ENCODE measurements at places on chromosomes 1 and 21.

DNA sequence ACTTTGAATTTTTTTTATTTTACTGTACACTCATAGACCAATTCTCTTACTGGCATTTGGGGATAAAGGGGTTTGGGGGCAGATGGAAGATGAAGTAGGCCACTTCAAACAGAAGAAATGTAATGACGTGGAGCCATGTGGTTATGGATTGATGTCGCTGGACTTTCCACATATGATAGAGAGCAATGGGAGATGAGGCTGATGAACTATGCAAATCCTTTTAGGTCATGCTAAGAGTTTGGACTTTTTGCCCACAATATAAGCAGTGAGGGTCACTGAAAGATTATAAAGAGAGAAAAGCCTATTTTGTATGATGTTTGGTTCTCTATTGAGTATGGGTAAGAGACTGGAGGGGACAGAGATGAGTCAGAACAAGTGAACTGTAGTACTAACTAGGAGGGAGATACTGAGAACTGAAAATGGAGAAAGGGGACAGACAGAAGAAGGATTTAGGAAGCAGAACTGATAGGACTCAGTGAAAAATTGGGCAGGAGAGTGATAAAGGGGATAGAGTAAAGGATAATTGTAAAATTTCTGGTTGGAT is 9.2 kb downstream of the C1orf21 start:
- DNase-seq: no peak

DNA sequence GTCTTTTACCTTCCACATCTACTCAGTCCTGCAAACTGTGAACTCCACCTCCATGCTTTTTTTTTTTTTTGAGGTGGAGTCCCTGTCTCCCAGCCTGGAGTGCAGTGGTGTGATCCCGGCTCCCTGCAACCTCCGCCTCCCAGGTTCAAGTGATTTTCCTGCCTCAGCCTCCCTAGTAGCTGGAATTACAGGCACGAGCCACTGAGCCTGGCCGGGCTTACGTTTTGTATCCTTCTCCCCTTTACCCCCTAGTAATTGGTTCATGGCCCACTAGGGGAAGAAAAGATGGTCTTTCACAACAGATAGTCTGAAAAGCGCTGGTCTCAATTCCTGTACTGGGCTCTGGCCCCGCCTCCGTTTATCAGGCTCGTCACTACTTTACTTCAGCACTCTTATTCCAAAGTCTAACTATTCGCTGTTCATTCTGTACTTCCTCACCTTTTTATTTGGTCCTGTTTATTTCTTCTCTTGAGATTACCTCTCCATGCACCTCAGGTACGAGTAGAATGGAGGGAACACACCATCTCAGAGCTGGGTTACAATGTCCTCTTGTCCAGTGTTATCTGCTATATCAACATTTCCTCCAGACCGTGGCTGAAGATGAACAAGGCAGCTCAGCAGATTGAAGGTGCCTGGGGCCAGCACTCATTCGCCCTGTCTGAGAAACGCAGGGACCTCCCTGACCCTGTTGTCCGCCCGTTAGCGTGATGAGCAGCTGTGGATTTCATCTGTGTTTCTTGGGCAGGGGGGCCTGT is 16.2 kb downstream of the CNST start:
- DNase-seq: no peak

DNA sequence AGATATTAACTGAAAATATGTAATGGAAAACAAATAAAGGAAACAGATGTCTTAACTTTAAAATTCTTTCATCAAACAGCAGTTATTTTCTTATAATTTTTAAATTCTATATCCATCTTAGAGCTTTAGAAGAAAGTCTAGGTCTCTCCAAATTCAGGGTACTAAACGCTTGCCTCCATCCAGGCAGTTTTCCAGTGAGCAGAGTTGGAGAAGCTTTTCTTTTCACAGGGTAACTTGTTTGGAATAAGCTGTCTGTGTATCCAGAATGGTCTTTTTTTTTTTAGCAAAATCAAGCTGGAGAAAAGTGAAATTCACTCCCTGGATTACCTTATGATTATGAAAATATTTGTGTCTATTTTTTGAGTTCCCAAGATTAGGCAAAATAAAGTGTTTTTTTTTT is 88.6 kb downstream of the DDAH1 start:
- no peak for DNase-seq

DNA sequence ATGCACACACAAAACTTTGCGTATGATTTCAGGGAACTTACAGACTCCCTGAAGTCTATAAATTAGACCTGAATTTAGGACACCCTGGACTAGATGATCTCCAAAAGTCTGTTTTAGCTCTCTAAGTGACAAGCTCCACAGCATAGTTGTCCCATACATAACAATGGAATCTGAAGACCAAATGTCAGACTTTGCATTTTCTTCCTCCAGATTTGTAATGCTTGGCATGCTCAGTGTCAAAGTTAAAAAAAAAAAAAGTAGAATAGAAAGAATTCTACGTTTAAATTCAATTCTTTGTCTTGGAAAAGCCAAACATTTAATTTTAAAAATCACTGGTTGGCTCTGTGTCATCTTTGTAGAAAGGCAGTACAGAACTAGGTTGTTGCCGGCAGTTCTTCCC is 66.7 kb downstream of the OLFML2B start:
- DNase-seq: no peak

- no peak for DNase-seq
These were observed 25.8 kb downstream of the STYXL2 start for GRCh38 chr1:167119696-167120095.

DNA sequence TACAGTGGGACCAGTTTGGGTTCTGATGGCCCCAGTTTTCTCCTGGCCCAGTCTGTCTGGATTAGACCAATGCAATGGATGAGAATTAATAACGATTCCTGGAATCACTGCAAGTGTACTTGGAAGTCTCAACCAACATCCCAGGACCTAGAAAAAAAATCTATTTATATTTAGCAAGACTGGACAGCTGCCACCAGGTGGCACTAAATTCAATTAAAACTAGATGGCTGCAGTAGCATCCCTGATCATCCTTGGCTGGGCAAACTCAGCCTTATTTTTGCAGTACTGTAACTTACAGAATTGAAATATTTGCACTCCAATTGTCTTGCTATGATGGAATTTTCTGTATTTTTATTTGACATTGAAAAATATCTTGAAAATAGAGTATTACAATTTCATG is 165.7 kb downstream of the NCAM2 start:
- peak; percentile 7 for DNase-seq

DNA sequence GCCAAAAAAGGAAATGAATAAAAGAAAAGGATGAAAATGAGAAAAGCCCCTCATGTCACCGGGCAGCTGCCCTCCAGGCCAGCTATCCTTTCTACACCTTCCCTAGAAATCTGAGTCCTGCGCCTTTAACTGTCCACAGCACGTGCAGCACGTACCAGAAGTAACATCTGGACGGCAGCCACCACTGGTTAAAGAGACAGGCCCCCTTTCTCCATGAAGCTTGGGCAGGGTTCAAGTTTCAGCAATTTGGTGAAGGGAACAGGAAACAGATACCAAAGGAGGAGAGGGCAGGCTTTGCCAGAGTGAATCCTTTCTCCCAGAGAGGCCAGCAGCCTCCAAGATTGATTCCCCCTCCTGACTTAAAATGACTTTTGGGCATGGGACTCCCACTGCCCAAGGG is 3.6 kb upstream of the KIAA2013 start:
- no peak for DNase-seq

- DNase-seq: no peak
These were observed 39.5 kb upstream of the ZNF124 start for GRCh38 chr1:247211339-247211738.

- DNase-seq: no peak
These were observed 5.6 kb downstream of the WRAP73 start for GRCh38 chr1:3644273-3644672.

DNA sequence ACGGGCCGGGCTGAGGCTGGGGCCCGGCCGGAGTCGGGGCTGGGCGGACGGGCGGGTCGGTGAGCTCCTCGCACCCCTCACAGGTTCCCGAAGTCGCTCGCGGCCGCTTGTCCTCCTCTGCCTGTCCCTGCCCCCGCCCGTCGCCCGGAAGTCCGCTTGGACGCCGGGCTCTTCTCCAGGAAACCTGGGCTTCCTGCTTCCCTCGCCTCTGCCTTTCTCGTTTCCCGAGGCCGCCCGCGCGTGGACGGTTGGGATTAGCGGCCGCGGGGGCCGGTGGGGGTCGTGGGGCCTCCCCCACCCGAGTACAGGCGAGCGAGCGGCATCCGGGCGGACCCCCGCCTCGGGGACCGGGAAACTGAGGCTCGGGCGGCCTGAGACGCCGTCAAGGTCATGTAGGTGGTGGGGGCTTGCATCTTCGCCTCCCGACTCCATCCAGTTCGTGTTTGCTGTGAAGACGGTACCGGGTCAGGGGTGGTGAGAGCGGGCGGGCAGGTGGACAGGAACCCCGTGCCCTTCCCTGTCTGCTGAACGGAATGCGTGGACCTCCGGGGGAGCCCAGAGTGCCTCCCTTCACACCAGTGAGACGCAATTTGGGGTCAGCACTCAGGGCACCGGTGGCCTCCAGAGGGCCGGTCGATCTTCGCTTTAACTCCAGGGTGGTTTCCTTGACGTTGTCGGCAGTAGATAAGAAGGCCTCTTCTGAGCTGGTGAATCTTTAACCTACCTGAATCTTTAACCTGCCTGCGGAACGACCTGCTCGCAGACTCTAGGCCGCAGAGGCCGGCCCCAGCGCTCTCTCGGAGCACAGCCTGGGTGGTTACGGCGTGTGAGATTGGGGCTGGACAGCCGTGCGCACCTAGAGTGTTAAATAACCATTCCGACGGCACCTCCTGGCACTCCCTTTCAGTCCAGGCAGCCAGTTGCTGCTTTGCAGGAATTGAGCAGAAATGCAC is 686 bp downstream of the ARF1 start:
- peak; percentile 33 for DNase-seq

- no peak for DNase-seq
These were observed 1.6 kb downstream of the SLC25A34 start for GRCh38 chr1:15737324-15738319.

DNA sequence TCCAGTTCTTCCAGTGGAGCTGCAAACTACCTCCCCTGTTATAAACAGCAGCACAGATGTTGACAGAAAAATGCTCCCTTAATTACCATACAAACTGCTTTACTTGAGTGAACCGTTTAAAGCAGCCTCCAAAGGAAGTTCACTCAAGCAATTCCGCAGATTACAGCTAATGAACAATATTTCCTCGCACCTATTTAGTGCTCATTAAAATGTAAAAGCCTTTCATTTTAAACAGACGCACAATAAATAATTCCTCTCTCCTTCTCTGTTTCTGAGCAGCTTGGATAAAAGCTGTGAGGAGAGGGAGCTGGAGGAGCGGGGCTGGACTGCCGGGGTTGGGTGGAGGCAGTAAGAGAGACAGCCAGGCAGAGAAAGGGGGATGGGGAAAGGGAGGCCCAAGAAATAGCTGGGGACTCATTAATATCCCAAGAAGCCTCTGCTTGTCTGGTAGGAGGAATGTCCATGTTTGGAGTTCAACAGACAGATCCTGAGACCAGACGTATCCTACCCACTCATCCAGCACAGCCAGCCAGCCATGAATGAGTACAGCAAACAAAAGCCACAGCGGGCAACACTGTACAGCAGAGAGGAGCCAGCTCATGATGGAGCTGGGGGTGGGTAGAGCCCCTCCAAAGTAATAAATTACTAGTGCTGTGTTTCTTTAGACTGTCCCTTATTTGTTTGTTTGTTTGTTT is 227.7 kb downstream of the GPATCH2 start:
- DNase-seq: no peak

- DNase-seq: no peak
These were observed 2.4 kb upstream of the RNU5D-1 start for GRCh38 chr1:44733365-44733764.

DNA sequence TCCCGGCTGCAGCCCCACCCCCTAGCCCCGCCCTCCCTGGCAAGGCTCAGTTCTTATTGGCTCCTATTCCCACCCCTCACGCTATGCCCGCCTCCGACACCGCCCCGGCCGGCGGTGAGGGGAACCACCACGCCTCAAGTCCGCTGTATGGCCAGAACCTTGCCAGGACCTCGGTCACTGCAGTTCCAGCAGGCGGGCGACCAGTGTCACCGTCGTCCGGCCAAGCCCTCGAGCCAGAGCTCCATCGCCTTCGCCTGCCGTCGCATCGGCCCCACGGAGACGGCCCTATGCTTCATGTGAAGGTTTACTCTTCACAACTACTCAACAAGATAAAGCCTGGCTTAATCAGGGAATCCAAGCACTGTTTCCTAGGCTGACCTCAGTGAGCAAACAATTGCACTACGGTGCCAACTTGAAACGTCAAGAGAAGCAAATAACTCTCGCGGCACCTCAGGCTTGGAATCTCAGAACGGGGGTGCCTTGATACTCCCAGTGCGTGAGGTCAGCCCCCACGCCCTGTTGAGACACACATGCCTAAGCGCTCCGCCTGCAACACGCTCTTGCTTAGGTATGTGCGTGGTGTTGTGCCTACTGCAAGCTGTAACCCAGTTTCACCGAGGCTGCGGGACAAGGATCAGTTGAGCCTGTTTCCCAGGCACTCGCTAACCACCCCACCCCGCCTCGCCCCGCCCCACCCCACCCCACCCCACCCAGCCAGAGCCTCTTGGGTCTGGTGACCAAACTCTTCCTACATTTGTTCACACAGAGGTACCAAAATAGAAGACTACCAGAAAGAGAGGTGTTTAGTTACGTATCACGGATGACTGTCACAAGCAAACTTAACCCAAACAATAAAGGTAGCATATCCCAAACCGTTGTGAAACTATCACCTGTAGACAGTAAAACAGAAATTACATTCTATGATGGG is 498 bp upstream of the DENND2C start:
- peak; percentile 91 for DNase-seq

- no peak for DNase-seq
These were observed 124.7 kb downstream of the CASZ1 start for GRCh38 chr1:10671622-10672342.

- no peak for DNase-seq
These were observed 30.2 kb downstream of the RERE start for GRCh38 chr1:8787218-8787617.

GRCh38 chr1:83606416-83606955 is 392.4 kb downstream of the TTLL7 start:
- no peak for DNase-seq

DNA sequence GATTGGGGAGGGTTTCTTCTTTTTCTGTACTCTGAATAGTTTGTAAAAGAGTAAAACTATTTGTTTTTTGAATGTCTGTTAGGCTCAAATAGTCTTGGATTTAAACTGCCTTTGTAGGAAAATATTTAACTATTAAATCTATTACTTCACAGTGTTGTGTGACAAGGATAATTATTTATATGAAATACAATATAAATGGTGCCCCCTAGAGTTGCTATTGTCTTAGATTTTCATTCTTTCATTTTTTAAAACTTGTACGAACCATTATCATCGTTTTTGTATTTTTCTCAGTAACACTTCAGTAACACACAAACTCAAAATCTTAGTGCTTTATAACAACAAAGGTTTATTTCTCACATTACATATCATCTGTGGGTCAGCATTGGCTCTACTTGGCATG is 37.4 kb downstream of the C1orf185 start:
- DNase-seq: no peak

- no peak for DNase-seq
These were observed 50.4 kb downstream of the MDM4 start for GRCh38 chr1:204566583-204566955.

All from CD4-positive, alpha-beta T cell (primary cell).